CD4-positive, alpha-beta T cell treated with Interferon gamma for 1 hour (primary cell): ENCODE measurements at places on chromosomes 16 and 17.
A peak's percentile ranks its signal among the peaks of the same experiment; 100 is the strongest.

GRCh38 chr16:46573008-46573833 is 48.0 kb downstream of the SHCBP1 start:
- no peak for DNase-seq

DNA sequence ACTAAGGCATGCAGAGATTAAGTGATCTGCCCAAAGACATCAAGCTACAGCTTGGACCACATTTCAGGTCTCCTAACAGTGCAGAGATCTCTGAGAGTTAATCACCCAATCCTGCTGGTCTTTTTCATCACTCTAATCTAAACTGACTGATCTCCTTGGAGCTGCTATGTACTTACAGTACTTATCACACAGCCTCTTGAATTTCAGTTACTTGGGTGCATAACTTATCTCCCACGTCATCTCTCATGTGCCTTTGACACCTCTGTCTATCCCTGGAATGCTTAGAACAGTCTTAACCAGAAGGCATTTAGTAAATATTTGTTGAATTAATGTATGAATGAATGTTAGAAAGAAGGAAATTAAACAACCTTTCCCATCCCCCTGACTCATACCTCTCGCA is 139.0 kb downstream of the SNX11 start:
- no peak for DNase-seq

- no peak for DNase-seq
Measured at GRCh38 chr17:6894206-6894528, 62.6 kb upstream of the TEKT1 start.

GRCh38 chr16:55435387-55435786 is 43.6 kb upstream of the MMP2 start:
- no peak for DNase-seq

DNA sequence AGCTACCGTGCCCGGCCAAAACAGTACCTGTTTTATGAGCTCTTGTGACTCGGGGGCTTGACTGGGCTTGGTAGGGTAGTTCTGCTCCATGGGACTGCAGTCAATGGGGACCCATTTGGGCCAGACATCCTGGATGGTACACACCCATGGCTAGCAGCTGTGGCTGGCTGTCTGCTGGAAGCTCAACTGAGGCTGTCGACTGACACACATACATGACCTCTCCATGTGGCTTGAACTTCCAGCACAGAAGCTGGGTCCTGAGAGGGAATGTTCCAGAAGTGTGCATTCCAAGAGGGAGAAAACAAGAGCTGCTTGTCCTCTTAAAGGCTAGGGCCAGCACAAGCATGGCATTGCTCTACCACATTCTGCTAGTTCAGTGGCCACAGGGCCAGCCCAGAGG is 14.9 kb upstream of the NKD1 start:
- DNase-seq = no peak

GRCh38 chr16:2257726-2258125 is 6.3 kb upstream of the ECI1 start:
- no peak for DNase-seq

DNA sequence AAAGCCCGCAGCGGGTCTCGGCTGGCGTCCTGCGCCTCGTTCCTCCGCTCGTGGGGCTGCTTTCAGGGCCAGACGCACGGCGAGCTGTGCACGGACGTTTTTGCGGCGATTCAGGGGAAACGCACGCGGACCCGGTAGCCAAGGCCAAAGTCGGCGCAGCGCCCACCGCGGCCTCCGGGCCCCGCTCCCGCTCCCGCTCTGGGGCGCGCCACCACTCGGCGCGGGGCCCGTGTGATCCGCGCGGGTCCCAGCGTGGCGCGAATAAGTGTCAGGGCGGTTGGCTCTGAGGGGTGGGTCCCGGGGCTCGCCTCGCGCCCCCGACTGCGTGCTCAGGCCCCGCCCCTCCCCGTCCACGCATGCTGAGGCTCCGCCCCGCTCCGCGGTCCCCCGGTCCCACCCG is 694 bp upstream of the TBCD start:
- no peak for DNase-seq

- DNase-seq = no peak
Measured at GRCh38 chr17:21357696-21358656, 18.2 kb upstream of the KCNJ12 start.

DNA sequence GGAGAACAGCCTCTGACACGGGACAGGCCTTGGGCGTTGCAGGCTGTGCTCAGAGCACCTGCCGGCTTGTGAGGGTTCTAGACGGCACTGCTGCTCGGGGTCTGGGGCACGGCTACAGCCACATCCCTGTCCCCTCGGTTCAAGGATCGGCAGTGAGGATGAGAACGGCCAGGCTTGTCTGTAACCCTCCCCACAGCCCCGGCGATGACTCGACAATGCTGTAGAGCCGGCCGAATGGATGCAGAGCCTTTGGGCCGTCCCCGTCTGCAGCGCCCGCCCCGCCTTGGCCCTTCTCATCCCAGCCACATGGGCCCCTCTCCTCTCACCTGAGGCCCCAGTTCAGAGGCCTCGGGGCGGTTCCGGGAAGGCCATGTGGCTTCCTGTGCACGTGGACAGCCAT is 49.0 kb upstream of the METRNL start:
- no peak for DNase-seq

DNA sequence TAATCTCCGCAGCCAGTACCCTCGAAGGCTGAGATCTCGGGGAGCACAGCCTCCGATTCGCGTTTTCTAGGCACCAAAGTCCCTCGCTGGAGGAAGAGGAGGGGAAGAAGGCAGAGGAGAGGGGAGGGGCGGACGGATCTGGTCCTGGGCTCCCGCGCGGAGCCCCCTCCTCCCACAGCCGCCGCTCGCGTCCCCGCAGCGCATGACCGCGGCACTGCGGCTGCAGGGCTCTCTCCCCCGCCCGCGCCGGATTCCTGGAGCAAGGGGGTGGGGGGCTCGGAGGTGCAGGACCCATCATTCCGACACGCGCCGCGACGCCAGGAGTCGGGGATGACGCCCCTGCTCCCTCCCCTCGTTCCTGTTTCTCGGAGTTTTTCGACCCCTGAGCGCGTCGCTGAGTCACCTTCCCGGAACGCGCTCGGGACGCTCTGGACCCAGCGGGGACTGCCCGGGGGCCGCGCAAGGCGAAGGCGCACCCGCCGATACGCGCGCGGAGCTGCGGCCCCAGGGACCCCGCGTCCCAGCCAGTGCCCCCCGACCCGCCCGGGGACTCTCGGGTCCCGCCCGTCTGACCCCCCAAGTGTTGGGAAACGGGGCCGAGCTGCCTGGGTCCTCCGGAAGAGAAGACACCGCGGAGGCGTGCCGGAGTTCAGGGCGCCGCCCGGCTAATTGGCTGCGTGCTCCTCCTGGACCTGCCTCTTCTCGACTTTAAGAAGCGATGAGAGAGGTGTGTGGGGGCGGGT is 1.4 kb upstream of the SPHK1 start:
- peak; percentile 49 for DNase-seq

- DNase-seq = no peak
Measured at GRCh38 chr17:20122254-20122879, 113.2 kb downstream of the SPECC1 start.

DNA sequence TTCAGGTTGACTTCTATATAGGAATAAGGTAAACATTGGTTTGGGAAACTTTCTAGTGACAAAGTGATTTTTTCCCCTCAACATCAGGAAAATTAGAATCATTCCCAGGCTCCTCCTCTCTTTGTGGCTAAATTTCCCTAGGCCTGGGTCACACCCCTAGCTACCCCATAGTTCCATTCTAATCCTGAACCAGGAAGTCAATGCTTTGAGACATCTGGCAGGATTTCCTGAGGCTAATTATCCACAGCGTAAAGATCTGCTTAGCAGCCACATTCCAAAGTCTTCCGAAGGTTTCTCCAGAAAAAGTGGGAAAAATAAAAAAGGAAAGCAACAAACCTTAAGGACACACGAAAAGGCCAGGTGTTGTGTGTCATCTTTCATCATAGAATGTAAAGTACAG is 60.3 kb upstream of the CORO6 start:
- DNase-seq = no peak

- no peak for DNase-seq
Measured at GRCh38 chr16:590815-591200, 942 bp downstream of the RAB40C start.

GRCh38 chr16:16126896-16127295 is 96.4 kb downstream of the ABCC6 start:
- no peak for DNase-seq

DNA sequence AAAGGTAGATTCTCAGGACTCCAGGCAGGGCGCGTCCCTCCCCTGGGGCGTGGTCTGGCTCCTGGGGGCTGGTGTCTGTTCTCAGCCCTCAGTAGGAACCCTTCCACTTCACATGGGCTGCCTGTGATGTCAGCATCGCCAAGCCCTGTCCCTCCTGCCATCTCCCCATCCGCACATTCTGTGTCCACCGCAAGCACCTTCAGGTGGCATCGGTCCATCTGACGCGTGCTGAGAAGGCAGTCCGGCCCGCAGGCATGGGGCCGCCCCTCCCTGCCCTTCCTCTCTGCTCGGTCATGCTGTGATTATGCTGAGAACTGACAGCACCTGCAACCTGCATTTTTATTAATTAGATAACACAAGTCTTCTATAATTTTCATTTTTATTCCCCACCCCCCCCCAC is 12.7 kb upstream of the DNAH17 start:
- no peak for DNase-seq

GRCh38 chr17:72270273-72270924 is 149.6 kb downstream of the SOX9 start:
- no peak for DNase-seq

GRCh38 chr16:74461826-74462225 is 40.5 kb upstream of the CLEC18B start:
- DNase-seq = no peak

DNA sequence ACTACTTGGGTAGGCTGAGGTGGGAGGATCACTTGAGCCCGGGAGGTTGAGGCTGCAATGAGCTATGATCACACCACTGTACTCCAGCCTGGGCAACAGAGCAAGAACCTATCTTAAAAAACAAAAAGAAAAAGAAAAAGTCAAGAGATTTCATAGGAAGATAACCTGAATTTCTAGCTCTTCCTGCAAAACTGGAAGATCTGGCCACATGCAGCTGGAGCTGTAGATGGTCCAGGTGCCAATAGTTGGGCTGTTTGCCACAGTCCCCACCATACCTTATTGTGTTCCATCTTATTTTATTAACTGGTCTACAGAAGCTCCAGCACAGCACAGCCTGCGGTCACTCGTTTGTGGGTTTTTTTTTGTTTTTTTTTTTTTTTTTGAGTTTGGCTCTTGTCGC is 15.0 kb downstream of the ATP2A1 start:
- no peak for DNase-seq

DNA sequence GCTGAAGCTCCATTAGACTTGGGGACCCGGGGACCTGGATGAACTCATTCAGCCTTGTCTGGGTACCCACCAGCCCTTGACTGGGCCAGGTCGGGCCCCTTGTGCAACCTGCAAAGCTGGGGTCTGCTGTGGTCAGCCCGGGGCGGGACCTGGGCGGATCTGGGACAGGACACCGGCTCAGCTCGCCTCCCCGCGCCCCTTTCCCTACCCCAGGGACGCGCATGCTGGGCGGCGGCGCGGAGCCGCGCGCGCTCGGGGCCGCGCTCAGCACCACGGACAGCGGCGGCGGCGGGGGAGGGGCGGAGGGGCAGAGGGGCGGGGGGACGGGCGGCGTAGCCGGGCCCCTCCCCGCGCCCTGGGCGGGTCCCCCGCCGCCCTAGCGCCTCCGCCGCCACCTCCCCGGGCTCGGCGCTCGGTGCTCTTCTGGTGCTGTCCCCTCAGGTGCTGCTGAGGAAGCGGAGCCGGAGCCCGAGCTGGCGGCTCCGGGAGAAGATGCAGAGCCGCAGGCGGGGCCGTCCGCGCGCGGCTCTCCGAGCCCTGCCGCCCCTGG is 7.4 kb downstream of the ACD start:
- DNase-seq = no peak

GRCh38 chr16:51757505-51757904 is 606.4 kb upstream of the SALL1 start:
- DNase-seq = no peak

- DNase-seq = no peak
Measured at GRCh38 chr16:78641433-78641832, 542.0 kb downstream of the WWOX start.

DNA sequence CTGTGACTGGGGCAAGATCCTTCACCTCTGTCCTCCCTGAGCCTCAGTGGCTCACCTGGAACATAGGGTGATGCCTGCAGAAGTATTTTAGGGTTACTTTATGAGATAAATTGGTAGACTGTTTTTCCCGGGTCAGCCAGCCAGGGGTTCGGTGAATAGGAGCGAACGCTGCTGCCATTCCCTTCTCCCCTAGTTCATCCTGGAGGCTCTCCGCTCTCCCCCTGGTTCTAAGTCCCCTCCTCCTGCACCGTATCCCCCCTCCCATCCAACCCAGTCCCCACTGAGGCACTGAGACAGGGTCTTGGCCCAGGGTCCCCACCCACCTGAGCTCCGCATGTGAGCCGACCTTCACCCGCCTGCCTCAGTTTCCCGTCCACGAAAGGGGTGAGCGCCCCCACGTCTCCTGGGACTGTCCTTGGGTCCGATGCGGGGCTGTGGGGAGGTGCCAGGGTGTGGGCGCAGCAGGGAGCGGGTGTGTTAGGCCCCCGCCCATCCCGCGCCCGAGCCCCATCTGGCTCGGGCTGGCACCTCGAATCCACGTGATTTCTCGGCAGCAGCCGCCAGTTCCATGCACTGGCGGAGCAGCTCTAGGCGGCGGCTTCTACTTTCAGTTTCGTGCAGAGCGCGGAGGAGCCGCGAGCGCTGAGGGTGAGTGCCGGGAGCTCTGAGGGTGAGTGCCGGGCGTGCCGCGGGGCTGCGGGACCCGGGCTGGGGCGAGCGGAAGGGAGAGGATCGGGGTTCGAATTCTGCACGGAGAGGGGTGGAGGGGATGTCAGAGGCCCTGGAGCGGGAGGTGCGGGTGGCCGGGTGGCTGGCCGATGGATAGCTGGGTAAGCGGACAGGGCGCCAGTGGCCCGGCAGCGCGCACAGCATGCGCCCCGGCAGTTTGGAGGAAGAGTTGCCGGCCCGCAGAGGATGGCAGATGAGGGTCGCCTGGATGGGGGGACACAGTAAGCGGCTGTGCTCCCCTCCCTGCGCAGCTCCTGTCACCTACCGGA is at the start of gene NLRC5:
Gene NLRC5 (plus strand): TSS at position 610 of the 998 bp plus-strand sequence. CDS start 31,156 bp downstream, outside the sequence.
- peak; percentile 96 for DNase-seq

DNA sequence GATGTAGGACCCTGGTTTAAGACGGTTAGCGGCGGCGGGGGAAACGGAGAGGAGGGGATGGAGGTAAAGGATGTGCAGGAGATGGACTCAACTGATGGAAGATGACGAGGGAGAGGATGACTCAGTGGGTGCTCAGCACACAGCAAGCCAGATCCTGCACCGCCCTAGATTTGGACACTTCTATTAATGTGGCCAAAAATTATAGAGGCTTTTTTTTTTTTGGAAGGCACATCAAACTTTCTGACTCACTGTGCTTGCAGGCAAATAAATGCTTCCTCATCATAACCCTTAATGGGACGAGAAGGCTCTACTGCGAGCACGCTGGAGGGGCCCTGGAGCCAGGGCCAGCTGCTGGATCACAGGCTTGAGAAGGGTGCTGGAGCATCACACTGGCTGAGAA is 36.0 kb downstream of the RTN4RL1 start:
- no peak for DNase-seq

DNA sequence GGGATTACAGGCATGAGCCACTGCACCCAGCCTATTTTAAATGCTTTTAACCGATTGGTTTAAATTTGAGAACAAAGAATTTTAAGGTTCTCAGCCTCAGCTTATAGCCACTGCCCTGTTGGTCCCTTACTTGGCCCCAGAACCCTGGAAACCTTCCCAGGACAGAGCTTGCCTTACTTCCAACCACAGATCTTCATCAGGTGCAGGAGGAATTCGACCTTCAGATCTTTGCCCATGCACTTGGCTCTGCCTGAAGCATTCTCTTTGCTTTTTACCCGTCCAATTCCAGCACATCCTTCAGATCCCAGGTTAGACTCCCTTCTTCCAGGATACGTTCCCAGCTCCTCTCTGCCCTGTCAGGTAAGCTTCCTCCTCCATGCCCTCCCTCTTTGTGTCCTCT is 27.7 kb downstream of the CHD9 start:
- no peak for DNase-seq
